Thymus (tissue), 14 donors: ENCODE measurements at places on chromosomes 3 and 15. TPM values are rescaled to one million over a fixed set of nuclear protein-coding genes. Genes with fewer than 3 reads are reported as not detected.

The ENTPD3 gene
- polyA plus RNA-seq: 1.2 TPM

DNA sequence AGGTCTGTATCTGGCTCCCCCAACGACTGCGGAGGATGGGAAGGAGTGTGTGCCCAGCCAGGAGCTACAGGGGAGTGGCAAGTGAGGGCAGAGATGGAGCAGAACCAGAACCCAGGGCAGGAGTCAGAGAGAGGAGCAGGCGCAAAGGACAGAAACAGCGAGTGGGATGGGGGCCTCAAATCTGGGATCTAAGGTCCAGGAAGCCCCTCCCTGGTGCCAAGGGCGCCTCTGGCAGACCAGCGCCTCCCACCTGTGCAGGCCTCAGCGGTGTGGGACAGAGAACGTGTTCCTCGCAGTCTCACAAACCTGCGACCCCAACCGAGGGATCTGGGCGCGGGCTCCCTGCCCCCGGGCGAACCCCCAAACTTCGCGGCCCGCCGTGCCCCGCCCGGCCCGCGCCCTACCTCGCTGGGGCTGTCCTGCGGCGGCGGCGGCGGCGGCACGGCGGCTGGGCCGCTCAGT is 301 bp downstream of the PCBP4 start:
- DNase-seq: no peak

GRCh38 chr3:77536038-77536775 is 496.3 kb downstream of the ROBO2 start:
- no peak for DNase-seq

The GP9 gene
- 0.02 TPM for polyA plus RNA-seq

- DNase-seq: no peak
Measured at GRCh38 chr3:114892131-114892879, 254.8 kb downstream of the ZBTB20 start.

DNA sequence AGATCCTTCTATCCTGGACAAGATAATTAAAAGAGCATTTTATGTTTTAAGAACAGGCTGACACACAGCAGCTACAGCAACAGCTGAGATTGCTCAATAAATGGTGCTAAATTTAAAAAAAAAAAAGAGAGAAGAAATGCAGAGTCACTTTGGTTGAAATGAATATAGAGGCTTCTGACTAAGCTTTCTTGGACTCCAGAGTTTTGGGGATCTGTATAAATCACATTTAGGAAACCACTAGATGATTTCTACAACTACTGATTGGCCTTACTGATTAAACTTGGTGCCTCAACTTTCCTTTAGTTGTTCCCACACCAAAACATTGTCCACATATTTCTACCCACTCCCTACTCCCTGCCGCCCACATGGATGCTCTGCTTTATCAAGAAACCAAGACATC is 132.9 kb upstream of the ZBTB20 start:
- DNase-seq: no peak

- no peak for DNase-seq
Measured at GRCh38 chr15:74725225-74725774, at the start of gene CYP1A1. CYP1A1 (minus strand) TSS chr15:74725528; CDS start chr15:74723097, 2,431 bp downstream.

The DVL3 gene
- polyA plus RNA-seq: 26.0 TPM

DNA sequence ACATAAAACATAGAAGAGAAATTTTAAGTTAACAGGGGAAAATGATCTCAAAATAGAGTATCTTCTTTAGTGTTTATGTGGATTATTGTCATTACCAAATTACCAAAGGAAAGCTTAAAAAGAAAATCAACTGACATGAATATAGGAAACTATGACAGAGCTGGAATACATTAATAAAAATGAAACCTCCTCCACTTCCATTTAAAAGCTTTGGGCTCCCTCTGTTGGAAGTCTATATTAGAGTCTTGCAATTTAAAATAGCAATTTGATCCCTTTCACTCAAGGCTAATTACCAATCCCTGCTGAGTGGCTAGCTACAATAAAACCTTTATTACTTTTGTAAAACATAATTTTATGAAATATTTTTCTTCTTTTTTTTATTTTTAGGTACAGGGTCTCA is 61.4 kb upstream of the IMPG2 start:
- no peak for DNase-seq

The EOGT gene
- 43.3 TPM for polyA plus RNA-seq

- no peak for DNase-seq
Measured at GRCh38 chr3:135449046-135449445, 516.5 kb upstream of the PPP2R3A start.

GRCh38 chr15:35842631-35843030 is 296.7 kb upstream of the DPH6 start:
- DNase-seq: no peak

- no peak for DNase-seq
Measured at GRCh38 chr3:61638741-61639140, 77.4 kb downstream of the PTPRG start.

The SLC2A2 gene
- polyA plus RNA-seq: 0.05 TPM

DNA sequence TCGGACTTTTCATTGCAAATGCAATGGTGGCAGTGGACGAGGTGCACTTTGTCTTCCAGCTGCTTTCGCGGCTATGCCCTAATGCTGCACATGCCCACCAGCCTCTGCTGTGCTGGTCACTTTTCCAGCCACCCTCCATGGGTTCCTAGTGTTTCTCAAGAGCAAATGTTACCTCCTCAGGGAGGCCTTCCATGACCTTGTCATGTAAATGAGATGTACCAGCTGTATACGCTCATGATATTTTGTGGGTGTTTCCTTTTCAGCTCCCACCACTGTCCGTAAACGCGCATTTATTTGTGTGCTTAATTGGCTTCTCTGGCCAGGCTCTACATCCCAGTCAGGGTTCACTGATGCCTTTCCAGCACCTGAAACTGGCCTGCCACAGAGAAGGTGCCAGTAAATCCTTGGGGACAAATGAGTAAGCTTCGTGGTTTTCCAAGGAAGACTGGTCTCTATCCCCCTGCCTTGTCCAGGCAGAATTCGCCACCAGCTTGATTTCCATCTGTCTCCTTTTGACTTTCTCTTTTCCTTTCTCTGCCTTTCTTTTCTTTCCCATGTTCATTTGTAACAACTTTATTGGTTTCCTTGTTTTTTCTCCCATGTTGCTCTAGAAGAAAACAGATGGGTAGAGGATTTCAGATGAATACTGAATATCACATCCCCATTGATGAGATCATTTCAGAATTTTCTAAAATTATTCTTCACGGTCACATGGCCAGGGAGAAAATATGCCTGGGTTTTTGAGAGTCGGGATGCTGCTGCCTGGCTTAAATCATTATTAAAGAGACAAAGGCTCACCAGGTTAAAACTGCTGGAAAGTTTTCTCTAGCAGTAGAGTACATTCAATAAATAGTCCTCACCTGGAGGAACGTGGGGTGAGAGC is 82.5 kb downstream of the CHST2 start:
- DNase-seq: no peak

The SPTBN5 gene
- 1.6 TPM for polyA plus RNA-seq

DNA sequence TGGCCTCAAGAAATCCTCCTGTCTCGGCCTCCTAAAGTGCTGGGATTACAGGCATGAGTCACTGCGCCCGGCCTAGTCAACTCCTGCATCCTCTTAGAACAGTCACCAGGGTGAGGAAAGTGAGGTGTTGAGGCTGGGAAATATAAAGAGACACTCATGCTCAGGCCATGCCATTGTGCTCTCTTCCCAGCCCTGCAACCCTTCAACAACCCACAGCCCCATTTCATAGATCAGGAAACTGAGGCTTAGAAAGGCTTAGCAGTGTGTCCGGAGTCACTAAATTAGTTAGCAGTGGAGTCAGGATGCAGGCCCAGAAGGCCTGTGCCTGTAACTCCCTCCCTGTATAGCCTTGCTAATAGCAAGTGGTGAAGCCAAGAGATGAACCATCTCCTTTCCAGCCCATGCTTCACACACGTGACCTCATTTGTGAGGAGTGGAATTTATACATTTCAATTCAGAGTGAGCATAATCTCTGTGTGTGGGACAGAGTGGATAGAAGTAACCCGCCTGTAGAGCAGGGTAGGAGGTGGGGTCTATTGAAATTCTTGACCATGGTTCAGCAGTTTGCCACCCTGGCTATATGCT is 51.7 kb upstream of the USP3 start:
- DNase-seq: no peak

The TRAIP gene
- polyA plus RNA-seq: 2.4 TPM

GRCh38 chr3:95923496-95924210 is 890.7 kb upstream of the EPHA6 start:
- DNase-seq: no peak

DNA sequence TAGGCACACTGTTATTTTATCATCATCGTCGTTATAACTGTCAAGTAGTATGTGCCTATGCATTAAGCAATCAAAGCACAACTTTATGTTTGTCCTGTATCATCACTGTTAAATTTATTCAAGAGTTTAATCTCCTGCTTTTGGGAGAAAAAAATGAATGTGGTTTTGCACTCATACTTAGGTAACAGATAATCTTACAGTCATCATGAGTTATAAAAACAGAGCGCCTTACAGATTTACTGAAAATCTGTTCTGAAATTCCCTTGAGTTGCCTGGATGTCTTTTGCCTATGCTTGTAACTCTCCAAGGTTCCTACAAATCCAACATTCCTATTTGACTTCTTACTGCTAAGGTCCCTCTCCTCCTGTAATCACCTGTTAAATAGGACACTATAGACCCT is 307.3 kb downstream of the ZIC4 start:
- no peak for DNase-seq

The ELL3 gene
- polyA plus RNA-seq: 7.3 TPM

DNA sequence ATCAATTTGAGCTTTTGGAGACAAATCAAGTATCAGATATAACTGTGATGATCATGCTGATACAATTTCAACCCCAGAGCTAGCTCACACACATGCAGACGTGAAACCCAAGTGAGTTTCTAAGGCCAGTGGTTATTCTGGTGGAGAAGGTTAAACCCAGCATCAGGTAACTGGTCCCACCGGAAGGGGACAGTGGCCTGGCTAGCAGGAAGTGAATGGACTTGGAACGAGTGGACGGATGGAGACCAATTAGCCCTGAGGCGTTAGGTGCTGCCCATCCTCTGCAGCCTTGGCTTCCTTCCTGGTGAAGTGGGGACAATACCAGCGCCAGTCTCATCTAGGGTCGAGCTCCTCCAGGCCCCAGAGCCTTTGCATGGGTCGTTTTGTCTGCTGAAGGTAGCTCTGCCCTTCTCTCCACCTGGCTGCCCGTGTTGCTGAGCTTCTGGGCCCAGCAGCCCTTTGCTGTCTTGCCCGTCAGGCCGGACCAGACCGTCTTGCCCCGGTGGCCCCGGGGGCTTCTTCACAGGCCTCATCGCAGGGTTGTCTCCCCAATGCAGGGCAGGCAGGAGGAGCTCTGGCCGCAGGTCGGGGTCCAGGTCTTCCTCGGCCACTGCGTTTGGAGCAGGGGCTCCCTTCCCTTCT is 915 bp upstream of the KCTD6 start:
- no peak for DNase-seq

- no peak for DNase-seq
Measured at GRCh38 chr3:67599821-67600220, 54.6 kb downstream of the SUCLG2 start.

The CD96 gene
- 27.0 TPM for polyA plus RNA-seq

The AP3S2 gene
- 12.2 TPM for polyA plus RNA-seq

DNA sequence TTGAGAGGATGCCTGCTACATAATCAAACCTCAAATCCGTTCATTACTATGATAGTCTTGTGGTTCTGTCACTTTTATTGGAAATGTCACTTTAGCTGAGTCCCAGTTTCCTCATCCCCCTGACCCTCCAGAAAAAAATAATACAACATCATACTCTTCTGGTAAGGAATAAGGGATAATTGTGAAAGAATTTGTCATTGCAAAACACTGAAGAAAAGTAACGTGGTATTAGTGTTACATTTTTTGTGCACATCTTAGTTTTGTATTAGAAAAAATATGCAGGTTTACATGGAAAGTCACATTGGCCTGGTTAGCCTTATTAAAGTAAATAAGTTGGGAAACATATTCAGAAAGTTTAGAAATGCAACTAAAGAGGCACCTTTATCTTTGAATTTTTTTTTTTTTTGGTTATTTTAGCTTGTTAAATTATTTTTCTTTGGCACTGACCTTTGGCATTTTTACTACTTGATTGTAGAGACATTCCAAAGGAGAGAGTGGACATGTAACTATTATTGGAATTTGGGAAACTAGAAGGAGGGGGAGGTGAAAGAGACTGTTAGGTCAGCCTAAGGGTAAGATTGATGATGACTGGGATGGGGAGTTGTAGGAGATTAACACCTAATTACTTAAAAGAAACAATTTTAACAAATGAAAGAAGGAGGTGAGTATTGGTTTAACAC is 462.2 kb upstream of the RARB start:
- no peak for DNase-seq

DNA sequence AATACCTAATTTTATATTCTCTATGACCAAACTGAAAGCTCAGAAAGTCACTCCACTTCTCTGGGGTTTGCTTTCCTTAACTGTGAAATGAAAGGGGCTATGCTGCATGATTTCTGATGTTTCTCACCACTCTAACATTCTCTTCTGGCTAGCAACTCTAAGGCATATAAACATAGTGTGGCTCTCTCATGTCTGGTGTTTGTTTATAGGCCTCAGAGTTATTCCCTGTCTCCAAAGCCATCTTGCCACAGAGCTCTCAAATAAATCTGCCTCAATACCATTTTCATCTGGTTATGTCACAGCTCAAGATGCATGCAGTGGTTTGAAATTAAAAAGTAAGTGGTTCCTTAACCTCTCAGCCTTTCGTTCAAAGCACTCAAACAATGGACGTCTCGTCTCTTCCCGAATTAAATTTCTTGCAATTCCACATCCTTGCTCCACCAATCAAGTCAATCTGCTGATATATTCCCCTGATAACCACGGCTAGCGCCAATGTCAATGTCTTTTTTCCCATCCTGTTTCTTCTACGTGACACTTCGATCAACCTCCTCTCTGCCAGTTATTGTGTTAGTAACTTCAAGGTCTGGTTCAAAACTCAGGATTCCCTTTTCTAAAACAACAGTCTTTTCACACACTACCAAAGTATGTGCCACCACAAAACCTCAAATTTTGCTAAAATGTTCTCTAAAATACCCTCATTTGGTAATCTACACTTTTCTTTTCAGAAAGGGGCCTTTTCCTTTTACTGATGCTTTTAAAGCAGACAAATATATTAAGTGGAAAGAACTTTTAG is 16.0 kb downstream of the TOMM70 start:
- DNase-seq: no peak

DNA sequence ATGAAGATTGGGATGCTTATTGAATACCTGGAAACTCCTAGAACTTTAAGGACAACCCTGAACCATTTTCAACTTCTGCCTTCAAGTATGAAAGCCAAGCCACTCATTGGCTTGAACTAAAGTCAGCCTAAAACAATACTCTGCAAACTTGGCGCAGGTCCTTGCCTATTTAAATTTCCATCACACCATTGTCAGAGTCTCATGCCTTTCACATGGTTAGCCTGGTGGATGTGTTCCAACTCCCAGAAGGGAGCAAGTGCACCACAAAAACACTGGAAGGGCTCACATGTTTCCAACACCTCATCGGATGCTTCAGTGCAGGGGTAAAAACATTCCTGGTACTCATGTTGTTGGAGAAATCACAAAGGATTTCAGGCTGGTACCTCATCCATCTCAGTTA is 511.6 kb upstream of the MDFIC2 start:
- no peak for DNase-seq

DNA sequence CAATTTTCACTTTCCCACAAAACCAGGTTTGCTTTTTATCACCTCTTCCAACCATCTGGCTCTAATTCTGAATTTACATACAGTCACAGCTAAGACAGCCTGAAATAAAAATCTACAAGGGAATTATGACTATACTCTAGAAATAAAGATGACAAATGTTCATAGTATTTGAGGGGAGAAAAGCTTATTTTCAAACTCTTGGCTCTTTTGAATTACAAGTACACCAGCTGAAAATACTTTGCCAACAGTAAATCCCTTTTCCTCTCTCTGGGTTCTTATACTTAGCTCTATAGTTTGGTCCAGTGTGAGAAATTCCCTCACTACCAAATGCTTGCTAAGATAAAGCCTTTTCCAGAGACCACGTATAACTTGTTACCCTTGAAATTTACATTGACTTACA is 1037.9 kb downstream of the ROBO1 start:
- no peak for DNase-seq

The UBR1 gene
- 10.2 TPM for polyA plus RNA-seq
